Stimulated activated CD4-positive, alpha-beta T cell treated with anti-CD3 and anti-CD28 coated beads, TNF-alpha, amount 100 ng/mL, for 1 hour (primary cell): ENCODE measurements at places on chromosomes 7 and 10.

DNA sequence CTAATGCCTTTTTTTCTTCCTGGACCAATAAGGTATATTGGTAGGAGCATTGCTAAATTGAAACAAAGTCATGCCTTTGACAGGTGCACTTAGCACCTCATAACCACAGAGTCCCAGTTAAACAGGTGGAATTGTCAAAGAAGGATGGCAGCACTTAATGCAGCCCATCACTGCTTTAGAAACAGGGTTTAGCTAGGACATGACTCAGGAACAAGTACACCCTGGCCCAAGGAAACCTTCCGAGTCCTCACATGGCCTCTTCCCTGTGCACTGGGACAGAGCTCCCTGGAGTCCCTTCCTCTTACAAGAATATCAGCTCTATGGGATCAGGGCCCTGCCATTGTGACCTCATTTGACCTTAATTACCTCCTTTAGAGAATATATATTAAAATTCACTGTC lies 382.7 kb downstream of the EXOC4 start:
- DNase-seq, result no peak

DNA sequence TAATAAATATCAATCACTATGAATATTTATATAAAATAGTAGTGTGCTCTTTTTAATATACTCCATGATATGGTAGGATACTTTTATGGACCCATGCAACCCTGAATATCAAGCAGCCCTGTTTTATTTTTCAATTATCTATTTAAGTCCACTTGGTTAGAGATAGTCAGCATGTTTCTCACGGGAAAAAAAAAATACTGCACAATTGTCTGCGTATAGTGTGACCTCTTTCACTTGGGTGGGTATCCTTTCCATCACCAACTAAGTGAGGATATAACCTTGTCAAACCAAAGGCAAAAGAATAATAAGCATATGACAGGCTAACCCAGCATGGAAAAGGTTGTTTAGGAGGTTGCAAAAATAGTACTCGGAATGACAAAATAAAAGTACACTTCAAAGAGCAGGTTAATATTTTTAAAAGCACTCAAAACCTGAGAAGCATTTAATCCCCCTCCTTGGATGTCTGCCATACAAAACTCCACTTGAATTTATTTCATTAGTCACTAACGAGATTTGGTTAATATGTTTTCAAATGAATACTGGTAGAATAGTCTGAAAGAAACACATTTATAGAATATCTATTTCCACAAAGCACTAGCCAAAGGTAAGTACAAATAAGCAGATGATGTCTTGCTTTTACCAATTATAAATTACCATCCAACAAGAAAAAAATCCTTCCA lies 76.5 kb downstream of the IMMP2L start:
- DNase-seq, result no peak

GRCh38 chr10:49441488-49442476 lies 45.9 kb upstream of the DRGX start:
- DNase-seq, result no peak

- DNase-seq, result no peak
Observed at GRCh38 chr10:132924046-132924952, 18.1 kb downstream of the CFAP46 start.

DNA sequence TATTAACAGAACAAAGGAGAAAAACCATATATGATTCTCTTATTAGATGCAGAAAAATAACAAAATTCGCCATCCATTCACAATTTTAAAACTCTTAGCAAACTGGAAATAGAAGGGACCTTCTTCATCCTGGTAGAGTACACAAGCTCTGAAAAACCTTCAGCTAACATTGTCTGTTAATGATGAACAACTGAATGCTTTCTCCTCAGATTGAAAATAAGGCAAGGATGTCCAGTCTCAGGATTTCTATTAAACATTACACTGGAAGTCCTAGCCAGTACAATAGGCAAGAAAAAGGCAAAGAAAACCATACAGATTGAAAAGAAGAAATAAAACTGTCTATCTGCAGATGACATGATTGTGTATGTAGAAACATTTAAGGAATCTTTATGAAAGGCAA lies 16.0 kb upstream of the CCNY start:
- no peak for DNase-seq

DNA sequence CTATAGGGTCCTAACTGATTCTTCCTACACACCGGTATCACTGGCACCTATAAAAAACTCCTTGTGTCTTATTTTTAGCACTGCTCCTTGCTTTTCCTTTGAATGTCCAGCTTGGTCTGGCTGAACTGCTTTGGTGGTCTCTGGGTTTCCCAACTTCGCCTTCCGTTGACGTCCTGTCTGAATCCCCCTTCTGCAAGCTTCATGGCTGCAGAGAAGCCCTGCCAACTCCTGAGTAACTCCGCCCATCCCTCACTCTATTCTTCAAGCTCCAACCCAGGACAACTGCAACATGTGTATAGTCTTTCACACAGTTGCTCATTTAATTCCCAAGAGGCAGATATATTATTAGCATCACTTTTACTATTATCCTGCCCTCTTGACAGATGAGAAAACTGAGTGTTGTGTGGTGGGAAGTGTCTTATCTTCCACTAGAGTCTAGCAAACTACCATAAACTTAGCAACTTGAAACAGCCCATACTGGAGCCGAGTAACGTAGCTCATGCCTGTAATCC lies 40.9 kb downstream of the MTURN start:
- DNase-seq, result no peak

DNA sequence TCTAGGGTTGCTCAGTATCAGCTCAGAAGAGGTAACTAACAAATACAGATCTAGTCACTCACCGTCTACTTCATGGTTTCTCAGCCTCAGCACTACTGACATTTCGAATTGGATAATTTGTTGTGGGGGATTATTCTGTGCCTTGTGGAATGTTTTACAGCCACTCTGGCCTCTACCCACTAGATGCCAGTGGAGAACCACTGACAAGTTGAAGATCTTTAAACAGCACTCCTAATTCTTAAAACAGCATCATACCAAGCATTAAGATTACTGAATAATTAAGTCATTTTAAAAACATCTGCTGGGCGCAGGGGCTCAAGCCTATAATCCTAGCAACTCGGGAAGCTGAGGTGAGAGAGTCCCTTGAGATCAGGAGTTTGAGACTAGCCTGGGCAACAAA lies 82.6 kb downstream of the UPF2 start:
- no peak for DNase-seq

GRCh38 chr10:132018446-132018845 lies 36.7 kb upstream of the BNIP3 start:
- DNase-seq, result no peak

GRCh38 chr10:119680650-119681081 lies 29.5 kb downstream of the BAG3 start:
- no peak for DNase-seq

DNA sequence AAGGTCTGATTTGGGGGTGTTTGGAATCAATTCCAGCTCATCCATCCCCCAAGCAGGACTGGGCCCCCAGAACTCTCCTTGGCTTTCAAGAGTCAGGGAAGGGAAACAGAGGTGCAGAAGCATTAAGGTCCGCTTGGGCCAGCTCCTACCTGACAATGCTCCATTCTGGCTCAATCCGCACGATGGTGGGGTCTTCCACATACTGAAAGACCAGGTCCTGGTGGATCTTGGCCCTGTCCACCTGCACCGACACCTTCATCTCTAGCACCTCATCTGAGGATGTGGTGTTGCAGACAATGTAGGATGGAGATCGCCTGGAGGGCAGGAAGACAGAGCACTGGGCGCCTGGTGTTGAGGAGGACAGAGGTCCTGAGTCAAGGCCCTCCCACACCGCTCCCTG lies 391.1 kb downstream of the PLXNA4 start:
- DNase-seq, result no peak

GRCh38 chr7:148906707-148907498 lies 22.8 kb upstream of the EZH2 start:
- DNase-seq, result no peak

DNA sequence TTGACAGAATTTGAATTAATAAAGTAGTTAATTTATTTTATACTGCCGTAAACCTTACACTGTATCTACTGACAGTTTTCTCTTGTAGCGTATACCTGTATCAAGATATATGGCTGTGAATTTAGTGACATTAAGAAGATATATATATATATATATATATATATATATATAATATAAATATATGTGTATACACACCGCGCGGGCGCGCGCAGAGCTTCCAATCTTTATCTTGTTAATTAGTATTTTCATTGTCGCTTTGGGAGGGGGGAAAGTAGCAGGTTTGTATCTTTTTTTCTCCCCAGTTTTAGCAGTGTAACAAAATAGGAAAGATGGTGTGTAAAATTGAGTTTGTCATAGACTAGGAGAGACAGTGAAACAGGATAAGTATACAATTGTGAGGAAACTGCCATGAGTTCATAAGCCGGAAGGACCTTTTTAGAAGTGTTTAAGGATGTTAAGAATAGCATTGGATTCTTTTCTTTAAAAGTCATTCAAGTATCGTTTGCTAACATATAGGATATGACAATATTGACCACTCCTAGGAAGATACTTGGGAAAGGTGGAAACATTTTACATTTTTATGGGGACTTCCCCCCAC lies 2.0 kb downstream of the PLEKHA1 start:
- DNase-seq, result no peak

- no peak for DNase-seq
Observed at GRCh38 chr10:58017719-58018367, 249.9 kb downstream of the IPMK start.

GRCh38 chr7:41174521-41174920 lies 528.4 kb downstream of the INHBA start:
- no peak for DNase-seq

DNA sequence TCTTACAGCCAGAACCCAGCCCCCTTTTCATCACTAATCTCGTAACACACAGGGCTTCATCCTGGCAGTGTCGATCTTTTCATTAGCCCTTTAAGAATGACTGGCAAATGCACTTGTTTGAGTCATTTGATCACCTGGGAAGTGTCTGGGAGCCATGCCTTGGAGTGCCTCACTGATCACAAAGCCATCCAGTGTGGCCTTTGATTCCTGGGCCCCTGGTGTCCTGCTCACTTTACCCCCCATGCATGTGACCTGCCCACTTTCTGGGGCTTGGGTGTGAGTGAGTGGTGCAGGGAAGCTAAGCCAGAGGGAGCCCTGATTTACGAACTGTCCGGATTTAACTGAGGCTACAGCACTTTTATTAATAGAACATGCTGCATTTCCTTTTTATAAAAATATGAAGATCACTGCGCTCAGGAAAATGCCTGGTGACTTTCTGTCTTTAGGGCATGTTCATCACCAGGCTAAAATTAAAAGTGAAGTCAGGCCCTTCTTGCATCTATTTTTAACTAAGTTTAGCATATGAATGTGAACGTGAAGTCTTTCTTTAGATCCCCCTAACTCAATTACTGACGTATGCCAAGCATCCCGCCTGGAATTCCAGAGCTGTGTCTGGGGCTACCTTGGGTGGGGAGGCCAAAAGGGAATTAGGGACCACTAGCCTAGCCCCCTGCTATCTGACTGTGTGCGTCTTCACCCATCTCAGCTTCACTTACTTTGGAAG lies 23.6 kb downstream of the RBM20 start:
- no peak for DNase-seq

- no peak for DNase-seq
Observed at GRCh38 chr10:29666201-29666600, 31.4 kb upstream of the SVIL start.

DNA sequence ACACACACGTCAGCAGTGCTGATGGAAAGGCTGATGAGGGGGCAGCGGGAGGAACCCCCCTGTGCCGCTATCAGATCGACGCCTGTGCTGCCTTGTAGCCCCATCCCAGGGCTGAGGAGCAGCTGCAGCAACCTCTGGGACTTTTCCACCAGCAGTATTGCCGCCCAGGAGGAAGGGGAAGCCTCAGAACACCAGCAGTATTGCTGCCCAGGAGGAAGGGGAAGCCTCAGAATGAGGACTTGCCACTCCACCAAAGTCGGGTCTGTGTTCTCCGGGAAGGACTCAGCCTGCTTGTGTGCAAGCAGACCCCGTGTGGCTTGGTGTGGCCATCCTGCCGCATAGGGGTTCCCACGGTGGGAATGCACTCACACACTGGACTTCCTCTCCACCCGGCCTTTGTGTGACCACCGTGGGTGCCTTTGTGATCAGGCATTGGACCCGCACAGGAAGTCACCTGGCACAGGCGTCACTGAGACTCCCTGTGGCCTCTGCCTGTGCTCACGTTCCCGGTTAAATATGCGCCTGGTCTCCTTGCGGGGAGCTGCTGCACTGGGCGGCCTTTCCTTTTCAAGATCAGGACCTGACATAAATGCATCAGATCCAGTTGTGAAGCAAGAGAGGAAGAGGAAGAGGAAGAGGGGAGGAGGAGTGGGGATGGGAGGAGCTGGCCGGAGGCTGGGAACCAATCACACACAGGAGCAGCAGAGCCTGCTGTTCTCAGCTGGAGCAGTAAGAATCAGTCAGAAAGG lies 248.5 kb downstream of the DNAJB6 start:
- DNase-seq, result no peak

DNA sequence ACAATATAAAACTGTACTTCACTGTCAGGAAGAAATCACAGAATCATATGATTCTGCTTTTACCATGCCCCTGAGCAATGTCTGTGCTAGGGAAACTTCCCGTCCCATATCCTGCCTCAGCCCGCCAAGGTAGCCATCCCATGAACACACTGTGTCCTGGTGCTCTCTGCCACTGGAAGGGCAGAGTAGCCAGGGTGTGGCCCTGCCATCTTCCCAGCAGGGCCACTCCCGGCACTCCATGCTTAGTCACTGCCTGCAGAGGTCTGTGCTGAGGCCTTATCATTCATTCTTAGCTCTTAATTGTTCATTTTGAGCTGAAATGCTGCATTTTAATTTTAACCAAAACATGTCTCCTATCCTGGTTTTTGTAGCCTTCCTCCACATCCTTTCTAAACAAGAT lies 31.8 kb downstream of the AP3M1 start:
- no peak for DNase-seq

DNA sequence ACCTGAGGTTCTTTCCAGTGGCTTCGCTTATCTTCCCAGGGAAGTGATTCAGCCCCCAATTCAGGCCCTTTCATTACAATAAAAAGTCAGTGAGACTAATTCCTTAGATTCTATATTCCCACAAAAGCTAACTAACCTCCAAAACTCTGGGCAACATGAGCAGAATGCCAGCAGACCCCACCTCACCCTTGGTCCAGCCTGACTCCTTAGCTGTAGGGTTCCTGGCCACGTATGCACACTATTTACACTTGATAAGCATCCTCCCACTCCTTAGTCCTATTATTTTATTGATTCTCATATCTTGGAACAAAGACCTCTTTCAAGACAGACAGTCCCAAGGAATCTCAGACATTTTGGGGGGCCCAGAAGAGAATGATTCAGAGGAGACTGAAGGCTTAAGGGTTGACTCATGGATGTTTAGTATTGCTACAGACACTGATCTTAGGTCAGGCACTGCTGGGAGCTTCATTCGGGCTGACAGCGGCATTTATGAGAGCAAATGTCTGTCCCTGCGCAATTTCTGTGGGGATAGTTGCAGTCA lies 162.6 kb upstream of the GDF10 start:
- DNase-seq, result no peak

GRCh38 chr10:114350751-114351150 lies 53.6 kb downstream of the AFAP1L2 start:
- DNase-seq, result no peak
